Activated T-cell treated with anti-CD3 and anti-CD28 coated beads, Interleukin-2, amount 50 U/mL, for 72 hours (primary cell): ENCODE measurements at places on chromosomes 7 and 10.

DNA sequence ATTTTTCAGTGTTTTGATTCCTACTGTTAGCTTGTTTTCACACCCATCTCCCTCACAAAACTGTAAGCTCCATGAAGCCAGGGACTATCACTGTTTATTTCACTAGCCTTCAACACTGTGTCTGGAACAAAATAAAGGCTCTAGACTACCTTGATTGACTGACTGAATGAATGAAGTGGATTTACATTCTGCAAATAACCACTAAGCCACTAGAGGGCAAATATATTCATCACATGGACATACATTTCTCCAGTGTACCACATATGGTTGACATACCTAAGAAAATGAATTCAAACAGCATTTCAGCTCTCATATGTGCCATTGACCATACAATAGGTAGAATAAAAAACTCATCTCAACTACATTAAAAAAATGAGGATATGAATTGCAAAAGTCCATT lies 185.9 kb downstream of the RAB11FIP2 start:
- no peak for DNase-seq

GRCh38 chr7:97512441-97513207 lies 219.3 kb upstream of the TAC1 start:
- no peak for DNase-seq

DNA sequence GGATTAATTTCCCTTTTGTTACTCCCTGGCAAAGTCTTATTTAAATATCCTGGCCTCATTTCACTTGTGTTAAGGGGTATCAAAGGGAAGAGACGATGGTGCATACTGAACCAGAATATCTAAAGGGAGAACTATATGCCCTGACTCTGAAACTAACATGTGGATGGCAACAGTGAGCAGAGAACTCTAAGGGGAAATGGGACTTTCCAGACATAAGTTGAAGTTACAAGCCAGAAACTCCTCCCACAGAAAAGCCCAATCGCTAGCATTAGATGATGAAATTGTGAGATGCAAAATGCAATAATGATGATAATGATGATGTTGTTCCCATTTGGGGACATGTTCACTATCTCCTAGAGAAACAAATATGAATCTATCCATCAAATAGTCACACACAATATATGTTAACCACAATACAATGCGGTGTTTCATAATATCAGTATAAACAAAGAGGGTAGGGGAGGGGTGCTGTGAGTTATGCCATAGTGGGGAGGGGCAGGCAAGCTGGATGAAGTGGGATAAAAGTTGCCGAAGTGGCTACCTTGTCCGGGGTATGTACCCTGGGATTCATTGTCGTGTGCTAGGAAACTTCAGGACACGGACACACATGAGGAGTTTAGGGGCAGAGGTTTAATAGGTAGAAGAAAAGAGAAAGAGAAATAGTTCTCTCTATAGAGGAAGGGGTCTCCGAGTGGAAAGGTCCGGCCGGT lies 37.1 kb downstream of the TMEM229A start:
- no peak for DNase-seq

GRCh38 chr10:7544203-7544602 lies 122.6 kb downstream of the ITIH5 start:
- DNase-seq, result no peak

DNA sequence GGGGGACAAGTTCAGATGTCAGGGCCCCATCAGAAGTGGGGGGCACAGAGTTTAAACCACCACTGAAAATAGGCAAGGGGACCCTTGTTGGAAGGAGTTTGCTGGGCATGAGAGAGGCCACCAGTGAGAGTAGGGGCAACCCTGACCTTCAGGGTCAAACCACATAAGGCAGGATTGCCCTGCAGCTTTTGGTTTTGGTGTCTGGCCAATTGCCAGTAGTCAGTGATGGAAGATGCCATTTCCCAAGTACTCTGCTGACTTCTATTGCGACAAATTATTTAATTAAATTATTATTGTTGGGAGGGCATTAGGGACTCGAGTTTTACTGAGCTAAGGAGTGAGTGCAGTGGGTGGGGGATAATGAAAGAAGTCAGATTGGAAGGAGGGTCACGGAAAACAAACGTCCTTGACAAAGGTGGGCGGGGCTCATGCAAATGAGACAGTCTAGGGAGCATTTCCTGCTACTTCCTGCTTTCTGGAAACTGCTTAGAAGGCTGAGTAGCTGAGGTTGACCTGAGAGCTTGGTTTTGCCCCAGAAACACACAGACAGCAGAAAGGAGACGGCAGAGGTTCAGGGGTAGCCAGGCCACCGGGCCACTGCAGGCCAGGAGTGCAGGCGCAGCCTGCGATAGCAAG lies 74.2 kb upstream of the ANLN start:
- no peak for DNase-seq

DNA sequence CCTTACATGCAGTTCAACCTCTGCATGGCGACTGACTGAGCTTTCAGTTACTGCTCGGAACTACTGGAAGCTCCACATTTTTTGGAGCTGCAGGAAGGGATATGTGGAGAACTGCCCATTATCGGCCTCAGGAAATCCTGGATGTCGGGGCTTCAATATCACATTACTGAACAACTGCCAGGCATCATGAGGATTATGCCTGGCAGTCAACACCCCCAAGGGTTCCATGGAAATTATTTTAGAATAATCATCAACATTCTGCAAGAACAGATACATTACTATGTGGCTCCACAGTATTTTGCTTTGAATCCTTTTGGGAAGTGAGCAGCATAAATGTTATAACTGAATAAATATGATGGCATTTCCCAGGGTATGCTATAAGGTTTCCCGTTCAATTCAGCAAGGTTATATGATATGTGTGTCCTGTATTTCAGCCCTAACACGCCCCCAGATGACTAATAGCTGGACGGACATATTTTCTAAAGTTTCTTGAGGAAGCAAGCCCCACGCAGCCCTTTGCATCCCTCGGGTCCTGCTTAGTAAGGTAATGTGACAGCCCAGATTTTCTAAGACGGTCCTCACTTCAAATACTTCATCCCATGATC lies 53.0 kb upstream of the OPALIN start:
- DNase-seq, result no peak

DNA sequence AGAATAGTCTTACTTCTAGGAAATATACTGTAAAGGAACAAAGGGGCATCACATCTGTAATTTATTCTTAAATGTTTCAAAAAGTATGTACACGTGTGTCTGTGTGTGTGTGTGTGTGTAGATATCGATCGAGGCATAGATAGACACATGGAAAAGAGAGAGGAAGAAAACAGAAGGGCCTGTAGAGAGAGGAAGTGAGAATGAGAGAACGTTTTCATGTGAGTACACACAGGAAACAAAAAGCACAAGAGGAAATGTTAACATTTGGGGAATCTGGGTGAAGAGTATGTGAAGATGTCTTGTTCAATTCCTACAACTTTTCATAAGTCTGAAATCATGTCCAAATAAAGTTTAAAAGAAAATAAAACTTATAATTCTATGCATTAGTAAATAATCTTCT lies 286.5 kb upstream of the SORCS1 start:
- DNase-seq, result no peak

DNA sequence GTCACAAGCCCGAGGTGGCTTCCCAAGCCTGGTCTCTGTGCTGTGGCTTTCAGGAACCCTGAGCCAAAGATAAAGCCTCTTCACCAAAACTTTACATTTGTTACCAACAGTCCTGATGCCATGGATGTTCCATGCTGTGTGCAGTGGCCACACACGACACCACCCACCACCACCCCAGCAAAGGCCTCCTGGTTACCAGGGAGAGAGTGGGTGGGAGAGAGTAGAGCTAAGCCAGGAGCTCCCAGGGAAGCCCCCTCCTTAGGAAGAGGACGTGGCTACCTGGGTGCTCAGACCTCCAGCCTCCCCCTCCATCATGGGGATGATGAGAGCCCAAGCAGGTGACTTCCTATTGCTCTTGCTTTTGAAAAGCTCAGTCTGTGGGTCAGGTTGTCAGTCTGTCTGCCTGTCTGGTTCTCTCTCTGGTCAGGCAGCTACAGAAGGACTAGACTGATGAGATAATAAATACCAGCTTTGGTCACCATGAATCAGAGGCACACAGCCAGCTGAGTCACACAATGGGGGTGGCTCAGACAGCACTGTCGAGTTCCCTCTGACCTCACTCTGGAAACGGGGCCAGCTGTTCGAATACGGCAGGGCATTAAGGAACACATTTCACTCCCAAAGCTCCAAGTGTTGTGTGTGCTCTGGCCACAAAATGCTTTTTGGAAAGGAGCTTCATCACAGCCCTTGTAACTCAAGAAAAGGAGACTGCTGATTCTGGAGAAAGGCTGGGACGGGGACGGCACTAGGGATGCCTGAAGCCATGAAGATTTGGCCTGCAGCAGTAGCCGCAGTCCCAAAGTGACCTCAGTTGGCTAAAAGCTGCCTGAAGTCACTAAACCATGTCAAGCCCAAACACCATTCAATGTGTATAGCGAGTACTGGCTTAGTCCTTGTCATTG lies 166.0 kb downstream of the FANK1 start:
- no peak for DNase-seq

GRCh38 chr10:21503542-21503941 lies 21.9 kb downstream of the SKIDA1 start:
- DNase-seq, result no peak
